ENCODE measurements at places on chromosomes 12 and 14.

DNA sequence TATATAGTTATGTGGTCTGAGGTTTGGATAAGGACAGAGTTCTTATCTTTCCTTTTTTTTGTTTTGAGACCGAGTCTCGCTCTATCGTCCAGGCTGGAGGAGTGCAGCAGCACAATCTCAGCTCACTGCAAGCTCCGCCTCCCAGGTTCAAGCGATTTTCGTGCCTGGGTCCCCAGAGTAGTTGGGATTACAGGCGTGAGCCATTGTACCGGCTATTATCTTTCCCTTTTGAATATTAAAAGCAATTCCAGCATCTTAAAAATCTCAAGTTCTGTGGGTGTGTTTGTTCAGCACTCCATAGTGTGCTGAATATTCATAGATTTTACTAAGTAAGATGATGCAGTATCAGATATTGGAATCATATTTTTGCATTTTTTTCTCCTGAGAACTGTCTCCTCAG, 404.4 kb upstream of the RGS6 start:
- no peak for DNase-seq
- H3K4me1 ChIP-seq = peaks cover 3% of the 10 kb centered on the region
- H3K36me3 ChIP-seq = no peaks in the 10 kb centered on the region
- H3K27me3 ChIP-seq = no peaks in the 10 kb centered on the region
- H3K27ac ChIP-seq = no peak overlapping the region
- H3K4me3 ChIP-seq = no peak overlapping the region

GRCh38 chr14:62322216-62322615, 560.0 kb downstream of the SNAPC1 start:
- no peaks in the 10 kb centered on the region for H3K27me3 ChIP-seq
- DNase-seq = no peak
- no peaks in the 10 kb centered on the region for H3K36me3 ChIP-seq
- H3K27ac ChIP-seq = no peak overlapping the region

DNA sequence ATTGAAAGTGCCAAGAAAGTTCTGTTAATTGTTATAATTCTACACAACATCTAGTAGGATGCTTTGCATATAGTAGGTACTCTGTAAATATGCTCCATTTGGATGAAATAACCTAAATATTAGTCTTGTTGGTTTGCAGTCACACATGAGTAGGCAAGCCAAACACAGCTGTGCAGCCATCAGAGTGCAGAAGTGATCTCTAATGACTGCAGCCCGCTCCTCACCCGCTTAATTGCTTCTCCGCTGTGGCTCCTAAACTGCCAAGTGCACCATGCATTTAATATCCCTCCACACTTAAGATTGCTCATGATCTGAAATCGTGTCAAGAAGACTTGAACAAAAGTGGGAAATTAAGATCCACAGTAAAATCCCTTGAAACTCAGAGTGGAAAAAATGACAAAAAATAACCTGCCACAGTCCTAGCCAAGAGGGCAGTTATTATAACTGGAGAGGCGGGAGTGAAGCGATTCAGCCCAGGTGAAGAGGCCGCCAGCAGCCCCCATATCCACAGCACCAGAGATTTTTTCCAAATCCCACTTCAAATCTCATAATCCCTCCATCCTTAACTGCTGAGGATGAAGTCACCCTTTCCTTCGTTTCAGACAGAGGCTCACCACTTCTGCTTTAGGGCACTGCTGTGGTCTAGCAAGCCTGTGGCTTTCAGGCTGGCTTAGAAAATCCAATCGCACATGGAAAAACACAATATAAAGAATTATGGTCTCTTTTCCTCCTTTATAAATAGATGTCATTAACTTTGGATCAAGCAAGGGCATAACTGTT, 69.5 kb downstream of the TMEM30B start:
- no peak overlapping the region for H3K4me3 ChIP-seq
- H3K4me1 ChIP-seq = no peaks in the 10 kb centered on the region
- DNase-seq = peak; percentile 70
- H3K27me3 ChIP-seq = peaks cover 2% of the 10 kb centered on the region
- H3K36me3 ChIP-seq = no peaks in the 10 kb centered on the region

- H3K27ac ChIP-seq = peak overlapping the region; percentile 82
- H3K4me1 ChIP-seq = peaks cover 10% of the 10 kb centered on the region
- H3K4me3 ChIP-seq = peak overlapping the region; percentile 66
- no peaks in the 10 kb centered on the region for H3K27me3 ChIP-seq
- no peaks in the 10 kb centered on the region for H3K36me3 ChIP-seq
These were observed 1.3 kb downstream of the TEAD4 start for GRCh38 chr12:2960390-2960956.

GRCh38 chr12:82659343-82660207, 27.1 kb upstream of the TMTC2 start:
- no peak overlapping the region for H3K4me3 ChIP-seq
- no peak for DNase-seq
- no peaks in the 10 kb centered on the region for H3K36me3 ChIP-seq
- no peaks in the 10 kb centered on the region for H3K27me3 ChIP-seq
- H3K27ac ChIP-seq = no peak overlapping the region

- H3K36me3 ChIP-seq = no peaks in the 10 kb centered on the region
- no peaks in the 10 kb centered on the region for H3K27me3 ChIP-seq
- no peak overlapping the region for H3K27ac ChIP-seq
- DNase-seq = no peak
These were observed 156.6 kb downstream of the FOXA1 start for GRCh38 chr14:37438444-37438843.

- no peak overlapping the region for H3K27ac ChIP-seq
- no peaks in the 10 kb centered on the region for H3K4me1 ChIP-seq
- no peak for DNase-seq
- H3K36me3 ChIP-seq = no peaks in the 10 kb centered on the region
- H3K27me3 ChIP-seq = no peaks in the 10 kb centered on the region
These were observed 9.1 kb downstream of the RAB2B start for GRCh38 chr14:21467616-21468015.

All from kidney (tissue), 22 donors.